ENCODE measurements at places on chromosomes 5 and 9.

DNA sequence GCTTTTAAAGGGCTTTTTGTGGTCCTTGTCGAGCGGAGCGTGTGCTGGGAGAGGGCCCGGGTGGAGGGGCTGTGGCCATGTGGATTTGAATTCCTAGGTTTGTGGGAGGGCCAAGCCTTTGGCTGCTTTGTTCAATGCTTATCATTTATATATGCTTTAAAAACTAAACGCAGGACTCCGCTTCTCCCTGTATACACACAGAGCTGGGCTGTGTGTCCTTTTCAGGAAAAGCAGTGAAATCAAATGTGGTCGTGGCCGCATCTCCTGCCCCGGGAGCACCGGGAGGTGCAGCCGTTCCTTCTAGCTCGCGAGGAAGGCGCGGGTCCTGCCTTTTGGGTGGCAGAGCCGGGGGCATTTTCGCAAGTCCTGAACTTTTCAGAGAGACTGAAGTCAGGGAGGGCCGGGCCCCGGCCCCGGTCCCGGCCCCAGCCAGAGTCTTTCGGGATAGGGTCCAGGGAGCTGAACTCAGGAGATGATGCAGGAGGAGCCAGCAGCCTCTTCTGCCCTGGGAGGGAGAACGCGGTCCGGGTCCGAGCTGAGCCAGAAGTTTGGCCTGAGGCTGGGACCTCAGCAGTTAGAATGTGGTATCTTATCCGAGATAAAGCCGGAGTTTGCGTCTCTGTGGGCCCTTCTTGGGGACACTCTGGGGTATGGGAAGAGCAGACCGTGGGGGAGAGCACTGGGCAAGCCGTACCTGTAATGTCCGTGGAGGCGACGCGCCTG, 158.8 kb downstream of the C9orf152 start:
- peak; percentile 30 for DNase-seq

DNA sequence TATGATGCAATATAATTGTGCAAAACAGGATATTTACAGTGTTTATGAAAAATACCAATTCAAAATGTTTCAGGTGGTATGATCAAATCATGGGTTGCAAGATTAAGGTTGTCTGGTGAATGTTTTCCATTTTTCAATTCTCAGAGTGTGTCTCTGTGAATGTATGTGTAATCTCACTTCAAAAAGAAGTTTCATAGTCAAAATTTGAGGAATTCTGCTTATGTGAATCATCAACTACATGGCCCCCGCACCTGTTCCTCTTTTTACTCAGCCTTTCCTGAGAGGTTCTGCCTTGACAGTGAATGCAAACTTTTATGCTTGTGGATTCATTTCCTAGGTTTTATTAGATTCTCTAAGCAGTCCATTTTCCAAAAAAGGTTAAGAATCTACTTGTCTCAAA, 32.1 kb downstream of the KCTD16 start:
- no peak for DNase-seq

DNA sequence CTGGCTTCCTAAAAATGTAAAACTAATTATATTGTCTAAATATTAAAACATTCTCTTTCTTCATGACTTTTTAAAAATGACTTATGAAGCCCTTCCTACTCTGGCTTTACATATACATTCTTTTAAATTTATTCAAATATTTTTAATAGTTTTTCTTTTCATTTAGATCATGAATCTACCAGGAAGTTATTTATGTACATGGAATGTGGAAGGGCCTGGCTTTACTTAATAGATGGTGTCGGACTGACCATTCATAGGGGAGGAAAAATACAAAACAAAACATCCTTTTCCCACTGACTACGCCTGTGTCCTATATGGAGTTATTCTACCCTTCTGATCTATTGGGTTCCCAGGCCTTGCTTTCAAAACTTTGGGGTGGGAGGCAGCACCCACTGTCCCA, 129.8 kb downstream of the MACROH2A1 start:
- DNase-seq = peak; percentile 73

DNA sequence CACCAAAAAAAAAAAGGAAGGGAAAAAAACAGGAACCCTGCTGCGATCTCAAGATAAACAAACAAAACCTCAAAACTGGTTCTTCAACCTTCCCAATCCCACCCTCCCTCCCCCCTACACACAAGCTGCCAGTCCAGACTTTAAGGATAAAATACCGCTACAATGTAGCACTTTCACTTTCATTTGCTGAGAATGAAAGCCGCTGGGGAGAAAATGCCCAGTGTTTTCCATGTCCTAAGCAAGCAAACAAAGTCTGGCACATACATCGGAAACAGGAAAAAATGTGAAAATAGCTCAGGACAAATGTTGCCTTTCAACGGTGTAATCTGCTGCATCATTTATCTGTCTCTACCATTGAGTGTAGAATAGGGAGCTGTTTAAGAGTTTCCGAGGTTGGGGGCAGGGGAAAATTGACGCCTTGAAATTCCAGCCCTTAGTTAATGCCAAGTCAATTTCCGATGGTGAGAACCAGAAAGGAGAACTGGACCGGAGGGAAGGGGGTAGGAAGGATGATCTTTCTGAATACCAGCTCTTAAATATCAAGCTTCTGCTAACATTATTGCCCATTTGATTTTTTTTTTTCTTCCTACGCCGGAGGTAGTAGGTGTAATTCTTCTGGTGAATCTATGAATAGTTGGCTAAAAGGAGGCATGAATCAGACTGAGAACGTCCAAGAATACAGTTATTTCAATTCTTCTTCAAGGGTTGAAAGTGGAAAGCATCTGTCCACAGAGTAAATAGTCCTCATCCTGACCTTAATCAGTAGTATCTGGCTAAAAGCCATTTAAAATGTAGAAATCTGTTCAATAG, 1.2 kb upstream of the ADAMTS6 start:
- DNase-seq = peak; percentile 55
